ENCODE measurements at places on chromosomes 5 and 9.

- DNase-seq: no peak
Observed at GRCh38 chr9:137955224-137955570, 77.6 kb downstream of the CACNA1B start.

- DNase-seq: no peak
Observed at GRCh38 chr5:68086857-68087256, 128.7 kb upstream of the PIK3R1 start.

DNA sequence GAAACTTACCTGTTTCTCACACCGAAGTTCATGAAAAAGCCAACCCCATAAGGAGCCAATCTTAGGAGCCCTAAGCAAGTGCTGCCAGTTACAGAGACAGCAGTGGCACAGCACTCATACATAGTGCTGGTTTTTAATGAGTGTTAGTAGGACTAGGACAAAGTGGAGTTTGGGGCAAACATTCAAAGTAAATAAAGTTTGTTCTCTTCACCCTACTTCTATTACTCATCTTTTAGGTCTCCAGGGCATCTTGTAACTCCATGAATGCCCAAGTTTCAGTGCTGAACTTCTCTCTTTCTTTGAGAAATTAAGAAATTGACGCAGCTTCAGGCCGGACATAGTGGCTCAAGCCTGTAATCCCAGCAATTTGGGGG is 584.7 kb downstream of the EBF1 start:
- DNase-seq: no peak

GRCh38 chr5:53882676-53883031 is 322.2 kb downstream of the NDUFS4 start:
- DNase-seq: no peak

DNA sequence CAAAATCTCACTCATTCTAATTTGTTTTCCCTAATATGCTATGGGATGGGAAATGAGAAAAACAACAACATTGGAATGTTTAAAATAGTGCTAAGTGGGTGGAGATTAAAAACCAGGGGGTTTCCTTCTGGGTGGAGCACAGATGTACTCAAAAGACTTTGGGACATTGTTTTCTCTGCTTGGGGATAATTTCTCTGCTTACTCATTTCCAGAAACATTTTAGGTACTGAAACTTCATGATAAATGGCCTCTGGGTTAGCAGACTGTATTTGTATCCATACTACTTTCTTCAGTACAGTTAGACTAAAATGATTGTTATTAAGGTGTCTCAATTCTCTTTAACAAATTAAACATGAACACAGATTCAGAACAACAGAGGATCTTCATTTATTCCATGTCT is 17.4 kb downstream of the ELOVL7 start:
- DNase-seq: no peak

DNA sequence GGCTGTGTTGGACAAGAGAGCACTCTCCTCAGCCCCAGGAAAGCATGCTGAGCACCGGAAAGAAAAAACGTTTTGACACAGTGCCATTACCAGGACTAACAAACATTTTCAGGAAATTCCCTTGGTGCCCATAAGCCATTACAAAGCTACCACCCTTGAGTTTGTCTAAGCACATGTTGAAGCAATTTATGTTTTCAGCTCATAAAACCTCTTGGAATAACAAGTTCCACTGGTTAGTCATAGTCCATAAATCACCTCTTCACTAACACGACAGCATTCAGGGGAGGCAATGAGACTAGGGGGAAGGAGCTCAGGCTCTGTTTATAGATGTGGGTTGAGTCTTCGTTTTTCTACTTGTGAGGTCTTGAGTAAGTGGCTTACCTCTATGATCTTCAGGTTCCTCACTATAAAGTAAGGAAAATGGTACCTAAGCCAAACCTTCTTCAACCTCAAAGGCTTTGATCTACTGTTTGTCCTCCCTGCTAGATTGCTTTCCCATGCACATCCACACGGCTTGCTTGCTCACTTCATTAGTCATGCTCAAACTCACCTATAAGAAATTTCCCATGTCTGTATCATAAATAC is 65.4 kb downstream of the DRD1 start:
- DNase-seq: no peak

DNA sequence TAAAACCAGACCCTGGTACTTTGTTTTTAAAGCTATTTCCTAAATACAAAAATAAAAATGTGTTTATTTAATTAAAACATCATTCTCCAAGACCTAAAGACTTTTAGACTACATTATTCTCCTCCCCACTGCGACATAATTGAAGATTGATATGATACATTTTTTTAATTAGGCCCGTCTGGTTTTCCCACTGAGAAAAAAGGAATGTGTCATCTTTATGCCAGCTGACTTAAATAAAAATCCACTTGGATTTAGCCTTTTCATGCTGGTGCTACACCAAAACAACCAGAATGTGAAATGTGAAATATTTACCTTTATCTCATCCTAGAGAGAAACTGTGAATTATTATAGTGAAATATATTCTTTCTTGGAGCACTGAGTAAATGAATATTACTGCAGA is 155.5 kb upstream of the PPP1R2B start:
- no peak for DNase-seq

DNA sequence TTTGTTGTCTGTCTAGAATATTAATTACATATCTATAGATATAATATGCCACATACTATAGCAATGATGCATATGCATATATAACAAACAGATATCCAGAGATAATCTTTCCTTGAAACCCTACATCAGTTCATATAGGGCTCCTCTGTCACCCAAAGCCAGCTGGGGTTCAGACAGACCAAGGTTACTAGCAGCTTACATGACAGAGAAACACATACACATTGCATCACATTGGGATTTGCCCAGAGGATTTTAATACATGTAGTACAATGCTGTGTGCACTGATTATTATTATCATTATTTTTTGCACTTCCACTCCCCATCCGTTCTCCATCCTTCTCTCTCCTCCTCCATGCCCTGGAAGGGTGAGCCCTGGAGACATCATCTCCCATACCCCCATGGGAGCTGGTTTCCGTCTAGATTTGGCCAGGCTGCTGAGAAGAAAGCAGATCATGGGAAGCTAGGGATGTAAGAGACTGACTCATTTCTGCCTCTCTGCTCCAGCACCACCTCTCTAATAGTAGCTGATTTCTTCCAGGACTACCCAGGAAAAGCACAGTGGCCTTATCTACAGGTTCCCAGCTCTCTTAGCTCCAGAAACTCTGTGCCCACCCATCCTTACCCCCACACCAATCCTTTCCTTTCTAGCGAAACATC is 23.3 kb downstream of the FST start:
- DNase-seq: no peak

- no peak for DNase-seq
Observed at GRCh38 chr5:110264661-110265060, 461.8 kb downstream of the TMEM232 start.

- no peak for DNase-seq
Observed at GRCh38 chr5:139638090-139638735, 9.9 kb upstream of the CXXC5 start.

- DNase-seq: no peak
Observed at GRCh38 chr5:107381189-107381856, 289.4 kb downstream of the EFNA5 start.

DNA sequence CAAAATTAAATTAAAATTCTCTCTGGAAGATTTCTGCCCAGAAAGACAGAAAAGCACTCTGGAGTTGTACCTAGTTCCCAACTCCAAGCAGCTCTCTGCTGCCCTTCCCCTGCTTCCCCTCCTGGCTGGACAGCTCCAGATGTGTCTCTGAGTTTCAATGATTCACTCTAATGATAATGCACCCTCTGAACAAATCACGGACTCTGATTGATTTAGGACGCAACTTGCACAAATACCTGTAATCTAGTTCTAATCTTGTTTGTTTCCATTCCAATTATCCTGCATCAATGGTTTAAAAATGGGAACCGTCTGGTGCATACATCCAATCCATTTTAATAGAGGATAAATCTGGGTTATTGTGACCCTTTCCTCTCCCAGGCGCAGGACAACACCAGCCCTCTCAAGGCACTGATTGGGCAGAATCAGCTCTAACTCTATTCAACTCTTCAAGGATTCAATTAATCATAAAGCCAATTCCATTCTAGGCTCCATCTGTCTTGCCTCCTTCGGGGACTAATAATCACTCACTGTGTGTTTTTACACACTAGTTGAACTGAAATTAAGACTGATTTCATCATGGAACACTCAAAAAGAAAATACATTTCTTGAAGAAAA is 111.2 kb upstream of the LRRTM2 start:
- DNase-seq: no peak

DNA sequence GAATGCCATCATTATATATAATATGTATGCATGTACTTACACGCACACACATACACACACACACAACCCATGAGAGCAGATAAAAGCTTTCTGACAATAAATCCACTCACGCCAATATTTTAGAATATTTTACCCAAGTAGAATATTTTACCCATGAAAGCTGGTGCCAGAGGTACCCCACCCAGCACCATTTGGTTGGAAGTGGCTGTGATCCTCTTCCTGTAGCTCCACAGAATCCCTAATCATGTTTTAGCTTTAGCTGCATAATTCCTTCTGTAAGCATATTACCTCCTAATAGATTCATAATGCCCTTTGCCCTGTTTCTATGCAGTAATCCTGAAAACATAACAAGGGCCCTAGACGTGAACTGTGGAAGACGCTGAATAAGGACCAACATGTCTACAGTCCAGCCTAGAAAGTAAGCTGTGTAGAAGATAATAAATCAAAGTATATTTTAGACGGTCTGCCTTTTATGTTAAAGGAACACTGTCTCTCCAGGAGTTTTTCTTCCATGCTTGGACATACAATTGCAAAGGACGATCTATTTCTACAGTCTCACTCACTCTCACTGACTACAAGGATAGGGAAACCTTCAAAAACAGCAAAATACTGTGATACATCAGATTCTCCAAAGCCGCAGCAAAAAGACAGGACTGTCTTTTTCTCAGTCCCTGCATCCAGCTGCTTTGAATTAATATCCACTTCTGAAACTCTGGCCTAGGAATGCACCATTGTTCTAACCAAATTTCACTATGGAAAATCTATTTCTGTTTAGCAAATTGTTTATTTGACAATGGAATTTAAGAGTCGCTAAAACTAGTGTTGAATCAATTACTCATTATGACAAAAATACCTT is 98.2 kb downstream of the USP20 start:
- DNase-seq: no peak

GRCh38 chr9:137784046-137784445 is 93.5 kb upstream of the CACNA1B start:
- DNase-seq: no peak

GRCh38 chr5:172010278-172010677 is 3.8 kb upstream of the FBXW11 start:
- DNase-seq: no peak

DNA sequence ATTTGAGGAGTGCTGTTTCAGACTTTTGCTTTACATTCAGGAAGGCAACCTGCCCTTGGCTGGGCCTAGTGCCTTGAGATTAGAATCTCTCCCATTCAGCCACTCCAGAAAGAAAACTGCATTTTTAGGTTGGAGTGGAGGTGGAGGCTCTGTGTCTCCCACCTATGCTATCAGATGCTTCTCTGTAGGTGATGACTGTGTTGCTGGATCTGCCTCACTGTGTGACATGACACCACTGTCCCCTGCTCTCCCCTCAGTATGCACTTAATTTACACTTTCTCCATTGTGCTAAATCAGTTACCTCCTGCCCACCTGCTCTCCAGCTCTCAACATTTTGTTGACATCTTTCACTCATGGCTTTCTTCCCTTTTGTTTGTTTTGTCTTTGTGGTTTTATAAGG is 265.8 kb downstream of the TENT4A start:
- no peak for DNase-seq

- DNase-seq: no peak
Observed at GRCh38 chr9:79116709-79117108, 455.1 kb upstream of the TLE4 start.

DNA sequence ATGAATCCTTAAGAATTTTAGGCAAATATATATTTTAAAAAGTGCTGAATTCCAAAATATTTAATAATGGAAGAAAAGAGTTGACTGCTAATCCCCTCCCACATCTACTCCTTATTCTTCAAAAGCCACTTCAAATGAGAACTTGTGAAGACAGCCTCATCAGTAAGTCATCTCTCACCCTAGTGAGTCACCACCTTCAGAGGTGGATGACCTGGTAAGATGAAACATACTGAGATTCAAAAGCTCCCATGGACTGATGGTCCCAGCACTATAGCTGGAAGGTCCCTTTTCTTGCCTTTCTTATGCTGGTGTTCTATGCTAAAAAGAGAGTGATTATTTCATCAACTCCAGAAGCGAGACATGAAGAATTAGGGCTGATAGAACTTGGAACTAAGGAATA is 37.8 kb upstream of the SPDL1 start:
- DNase-seq: no peak

- no peak for DNase-seq
Observed at GRCh38 chr5:148963664-148964063, 99.2 kb downstream of the SH3TC2 start.

DNA sequence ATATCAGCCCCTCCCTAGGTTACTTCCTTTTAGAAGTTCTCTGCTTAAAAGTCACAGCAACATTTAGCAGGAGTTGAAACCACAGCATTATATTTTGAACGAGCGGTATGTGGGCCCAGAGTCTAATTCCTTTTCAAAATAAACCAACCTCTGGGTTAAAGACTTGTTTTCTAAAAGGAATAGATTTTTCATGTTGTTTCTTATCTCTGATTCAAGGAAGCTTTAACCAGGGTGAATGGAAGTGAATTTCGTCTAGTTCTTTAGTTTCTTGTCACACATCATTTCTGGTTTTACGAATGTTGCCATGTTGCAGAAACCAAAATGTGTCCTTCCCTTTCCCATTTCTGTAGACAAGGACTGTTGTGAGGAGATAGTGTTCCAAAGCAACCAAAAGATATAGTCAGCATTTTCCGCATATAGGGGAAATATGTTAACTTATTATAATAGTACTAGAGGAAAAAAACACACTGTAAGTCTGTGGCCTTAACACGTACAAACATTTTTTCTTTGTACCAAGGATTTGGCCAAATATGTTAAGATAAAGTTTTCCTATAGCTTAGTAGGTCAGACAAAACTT is 142.4 kb downstream of the PCSK5 start:
- no peak for DNase-seq

DNA sequence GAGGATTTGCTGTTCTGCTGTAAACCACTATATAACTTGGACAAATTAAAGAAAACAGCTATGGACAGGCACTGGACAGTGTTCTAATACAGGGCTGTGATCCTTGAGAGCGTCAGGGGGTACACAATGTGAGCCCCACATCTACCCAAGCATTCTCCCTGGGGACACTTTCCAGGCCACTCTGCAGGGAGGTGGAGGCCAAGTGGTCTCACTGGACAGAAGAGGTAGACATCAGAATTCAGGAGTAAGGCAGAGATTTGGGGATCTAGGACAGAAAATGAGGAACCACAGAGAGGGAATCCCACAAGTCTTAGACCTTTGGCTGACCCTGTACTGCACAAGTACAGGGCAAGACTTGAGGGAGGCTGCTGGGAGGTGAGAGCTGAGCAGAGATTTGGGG is 3.8 kb upstream of the IGFBPL1 start:
- no peak for DNase-seq

DNA sequence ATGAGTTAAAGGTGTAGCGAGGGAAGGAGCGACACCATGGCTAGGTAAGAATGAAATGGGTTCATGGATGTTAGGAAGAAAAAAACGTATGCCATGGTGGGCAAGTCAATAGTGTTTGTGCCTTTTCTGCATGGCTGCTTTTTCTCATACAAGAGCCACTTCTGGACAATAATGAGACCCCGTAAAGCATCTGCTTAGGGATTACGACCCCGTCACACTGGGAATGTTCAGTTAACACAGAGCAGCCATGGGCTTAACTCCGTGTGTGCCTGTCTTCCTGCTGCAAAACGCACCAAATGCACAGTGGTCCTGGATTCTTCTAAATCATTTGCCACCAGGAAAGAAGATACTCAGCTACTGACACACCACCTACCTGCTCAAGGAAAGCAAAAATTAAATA is 81.8 kb downstream of the NFIB start:
- DNase-seq: no peak

GRCh38 chr5:74638970-74639806 is 1.3 kb downstream of the ENC1 start:
- no peak for DNase-seq

Measured in CD8-positive, alpha-beta T cell (primary cell).